DMS53 (cell line): ENCODE measurements at places on chromosomes 12 and 14.

- DNase-seq, result no peak
Observed at GRCh38 chr12:32843528-32844095, 53.0 kb downstream of the PKP2 start.

DNA sequence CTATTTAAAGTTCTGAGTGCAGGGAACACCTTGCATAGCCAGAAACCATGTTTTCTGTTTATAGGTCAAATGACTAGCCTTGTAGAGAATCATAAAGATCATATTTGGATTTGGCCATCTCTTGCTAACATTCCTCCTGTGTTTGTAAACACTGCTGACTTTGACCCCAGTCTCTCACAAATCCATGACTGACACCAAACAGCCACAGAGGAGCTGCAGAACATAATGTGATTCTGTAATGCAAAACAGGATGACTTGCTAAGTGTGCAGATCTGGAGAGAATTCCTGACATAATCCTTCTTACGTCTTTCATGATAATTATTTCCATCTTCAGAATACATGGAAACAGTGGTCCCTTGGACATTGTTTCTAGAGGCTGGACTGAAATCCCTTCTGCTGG, 211.8 kb downstream of the BMP4 start:
- no peak for DNase-seq

GRCh38 chr14:80024417-80024816, 186.9 kb downstream of the DIO2 start:
- no peak for DNase-seq

- no peak for DNase-seq
Observed at GRCh38 chr14:96112032-96112431, 72.9 kb downstream of the C14orf132 start.

- DNase-seq, result no peak
Observed at GRCh38 chr14:50649691-50650090, 18.4 kb downstream of the SAV1 start.

DNA sequence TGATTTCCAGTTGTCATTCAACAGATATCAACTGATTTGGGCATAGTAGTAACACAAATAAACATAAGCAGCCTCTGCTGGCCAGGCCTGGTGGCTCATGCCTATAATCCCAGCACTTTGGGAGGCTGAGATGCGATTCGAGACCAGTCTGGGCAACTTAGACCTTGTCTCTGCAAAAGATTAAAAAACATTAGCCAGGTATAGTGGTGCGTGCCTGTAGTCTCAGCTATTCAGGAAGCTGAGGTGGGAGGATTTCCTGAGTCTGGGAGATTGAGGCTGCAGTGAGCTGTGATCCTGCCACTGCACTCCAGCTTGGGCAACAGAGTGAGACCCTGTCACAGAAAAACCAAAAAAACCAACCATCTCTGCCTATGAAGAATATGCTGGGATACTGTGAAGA, 7.1 kb downstream of the METAP2 start:
- no peak for DNase-seq

- DNase-seq, result peak; percentile 39
Observed at GRCh38 chr14:28681681-28682080, 84.9 kb upstream of the FOXG1 start.

DNA sequence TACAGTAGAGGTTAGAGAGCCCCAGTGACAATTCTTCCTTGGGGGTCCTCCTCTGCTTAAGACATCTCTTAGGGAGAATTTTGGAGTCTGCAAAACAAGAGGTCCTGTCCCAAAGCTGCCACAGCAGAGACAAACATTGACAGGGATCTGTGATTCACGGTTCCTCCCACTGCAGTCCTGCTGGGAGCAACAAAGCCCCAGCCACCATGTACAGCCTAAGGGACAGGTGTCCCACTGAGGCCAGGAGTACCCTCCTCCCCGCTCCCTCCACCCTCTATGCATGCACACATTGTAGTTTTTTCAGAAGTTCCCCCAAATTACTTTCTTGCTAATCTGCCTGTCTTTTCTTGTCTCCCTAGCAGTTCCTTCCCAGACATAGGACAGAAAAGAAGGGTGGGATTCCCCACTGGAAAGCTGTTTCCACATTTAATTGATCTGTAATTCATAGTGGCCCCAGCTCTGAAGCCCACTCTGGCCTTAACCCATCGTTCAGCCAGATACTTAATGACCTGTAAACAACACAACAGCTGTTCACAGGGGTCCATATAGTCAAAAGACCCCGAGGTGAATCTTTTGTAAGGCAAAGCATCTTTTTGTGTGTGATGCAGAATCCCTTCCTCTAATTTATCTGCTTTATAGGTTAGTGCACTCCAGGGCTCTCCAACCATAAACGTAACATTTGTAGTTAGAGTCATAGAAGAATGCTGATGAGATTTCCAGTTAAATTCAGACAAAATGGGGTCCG, 13.9 kb upstream of the PRICKLE1 start:
- DNase-seq, result no peak

- peak; percentile 86 for DNase-seq
Observed at GRCh38 chr14:63046339-63047268, 1.3 kb upstream of the KCNH5 start.

DNA sequence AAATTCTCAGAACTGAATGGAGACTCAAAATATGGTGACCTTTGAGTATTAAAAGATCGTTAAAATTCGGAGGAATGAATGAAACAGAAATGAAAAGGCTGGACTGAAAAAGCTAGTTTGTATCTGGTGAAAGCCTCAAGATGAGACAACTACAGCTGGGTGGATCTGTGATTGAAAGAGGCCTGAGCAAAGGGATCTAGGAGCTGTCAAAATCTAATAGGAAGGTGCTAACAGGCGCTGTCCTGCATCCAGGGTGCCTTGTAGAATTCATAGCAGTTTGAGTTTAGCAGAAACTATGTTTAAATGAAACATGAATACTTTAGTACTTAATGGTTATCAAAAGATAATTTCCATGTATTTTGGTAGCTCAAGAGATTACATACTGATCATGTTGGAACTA, 2.3 kb downstream of the YY1 start:
- no peak for DNase-seq

GRCh38 chr12:12810553-12811021, 2.6 kb upstream of the DDX47 start:
- peak; percentile 85 for DNase-seq

GRCh38 chr12:47270782-47271664, 191.3 kb upstream of the AMIGO2 start:
- DNase-seq, result no peak

- DNase-seq, result no peak
Observed at GRCh38 chr14:51545396-51545795, 106.3 kb upstream of the FRMD6 start.

DNA sequence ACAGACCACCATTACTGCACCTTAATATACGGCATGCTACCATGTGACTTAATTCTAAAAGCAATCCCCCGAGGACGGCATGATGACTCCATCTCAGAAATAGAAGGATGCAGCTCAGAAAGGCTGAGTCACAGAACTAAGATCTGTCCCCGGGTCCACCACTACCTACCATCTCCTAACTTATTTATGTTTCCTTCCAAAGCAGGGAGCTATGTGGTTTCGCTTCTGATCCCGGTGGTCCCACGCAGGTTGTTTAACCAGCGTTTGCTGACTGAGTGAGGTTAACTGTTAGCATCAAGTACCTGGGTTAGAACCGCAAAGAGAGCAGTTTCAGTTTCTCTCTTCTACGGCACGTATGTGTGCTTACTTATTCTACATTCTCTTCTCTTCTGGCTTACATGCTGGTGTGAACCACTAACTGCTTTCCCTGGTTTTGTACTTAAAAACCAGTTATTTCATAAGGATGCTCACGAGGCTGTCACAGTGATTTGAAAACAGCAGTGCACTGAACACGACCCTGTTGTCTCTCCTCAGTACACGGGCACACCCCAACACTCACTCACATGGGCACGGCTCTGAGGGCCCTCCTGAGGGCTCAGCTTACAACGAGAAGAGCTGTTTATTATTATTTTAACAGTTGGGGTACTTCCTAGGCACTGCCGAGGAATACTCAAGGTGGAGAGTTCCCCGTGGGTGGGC, 66.7 kb downstream of the CCDC88C start:
- DNase-seq, result peak; percentile 17

DNA sequence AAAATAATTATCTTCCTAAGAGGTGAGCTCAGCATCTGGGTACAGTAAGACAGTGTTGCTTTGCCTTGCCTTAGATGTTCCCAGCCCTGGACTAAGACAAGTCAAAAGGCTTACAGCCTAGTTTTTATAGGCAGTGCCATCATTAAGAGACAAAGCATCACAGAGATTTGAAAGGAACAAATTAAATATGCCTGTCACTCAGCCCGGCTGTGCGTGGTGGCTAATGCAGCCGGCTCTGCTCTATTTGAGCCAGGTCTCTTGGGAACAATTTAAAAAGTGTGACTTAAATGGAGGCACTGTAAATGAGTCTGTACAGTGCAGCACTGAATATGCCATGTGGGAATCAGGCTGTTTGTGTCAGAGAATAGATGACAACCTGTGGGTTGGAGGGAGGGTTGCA, 1687.4 kb upstream of the FLRT2 start:
- DNase-seq, result no peak

- no peak for DNase-seq
Observed at GRCh38 chr12:94178882-94179281, 30.5 kb downstream of the PLXNC1 start.

DNA sequence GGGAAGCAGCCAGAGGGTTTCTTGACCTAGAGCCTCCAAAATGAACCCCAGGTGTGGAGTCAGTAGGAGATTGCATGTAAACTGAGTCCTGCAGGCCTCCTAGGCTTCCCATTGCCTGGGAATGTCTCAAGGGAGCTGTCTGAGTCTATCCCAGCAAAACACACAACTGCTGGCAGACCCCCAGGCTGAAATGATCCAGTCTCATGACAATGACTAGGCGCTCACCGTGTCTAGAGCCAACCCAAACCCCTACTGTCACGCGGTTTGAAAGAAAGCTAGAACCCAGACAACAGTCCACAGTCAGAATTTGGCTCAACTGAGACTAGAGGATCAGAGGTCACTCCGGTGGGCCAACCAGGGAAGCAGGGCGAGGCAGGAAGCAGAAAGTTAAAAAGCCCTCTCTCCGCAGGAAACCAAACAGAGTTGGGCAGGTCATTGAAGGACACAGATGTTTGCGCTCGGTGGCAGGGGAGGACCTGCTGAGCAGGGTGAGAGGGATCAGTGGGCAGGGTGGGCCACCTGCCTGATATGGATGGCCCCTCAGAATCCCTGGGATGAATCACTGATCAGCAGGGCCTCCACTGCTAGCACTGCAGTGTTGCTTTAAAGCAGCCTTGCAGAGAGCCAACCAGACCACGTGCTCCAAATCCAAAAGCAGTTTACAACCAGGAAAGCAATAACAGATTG, 23.8 kb downstream of the ACTN1 start:
- DNase-seq, result no peak

- peak; percentile 24 for DNase-seq
Observed at GRCh38 chr12:30756074-30756473, 1.3 kb upstream of the CAPRIN2 start.

- DNase-seq, result no peak
Observed at GRCh38 chr14:102779084-102779462, 1.8 kb downstream of the TRAF3 start.

DNA sequence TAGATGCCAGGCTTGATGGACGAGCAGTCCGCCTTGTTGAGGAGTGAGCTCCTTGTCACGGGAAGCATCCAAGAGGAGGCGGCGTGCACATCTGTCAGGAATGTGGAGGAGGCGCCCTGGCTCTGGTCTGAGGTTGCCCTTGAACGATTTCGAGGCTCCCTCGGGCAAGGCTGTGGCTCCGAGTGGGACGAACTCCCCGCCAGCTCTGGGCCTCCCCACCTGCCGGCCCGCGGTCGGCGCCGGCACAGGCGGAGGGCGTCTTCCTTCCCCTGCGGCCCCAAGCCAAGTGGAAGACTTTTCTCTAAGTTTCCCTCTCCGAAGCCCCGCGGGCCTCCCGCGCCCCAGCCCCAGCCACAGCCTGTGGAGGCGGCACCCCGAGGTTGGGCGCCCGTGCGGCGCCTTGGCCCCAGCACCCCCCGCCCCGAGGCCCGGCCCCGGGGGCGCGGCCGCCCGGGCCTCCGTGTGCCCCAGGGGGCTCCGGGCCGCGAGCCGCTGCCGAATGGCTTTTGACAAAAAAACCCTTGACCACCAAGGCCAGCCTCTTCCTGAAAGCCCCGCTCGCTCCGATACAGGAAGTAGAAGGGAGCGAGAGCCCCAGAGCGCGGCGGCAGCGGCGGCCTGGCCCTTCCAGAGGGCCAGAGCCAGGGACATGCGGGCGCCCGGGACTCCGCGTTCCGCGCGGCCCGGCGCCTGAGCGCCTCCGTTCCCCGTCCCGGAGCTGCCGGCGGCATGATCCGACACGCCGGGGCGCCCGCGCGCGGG, at the start of gene RIN3:
RIN3 (plus strand) TSS at position 578 of the 762 bp plus-strand sequence; CDS start at position 730, 152 bp downstream.
- peak; percentile 72 for DNase-seq

DNA sequence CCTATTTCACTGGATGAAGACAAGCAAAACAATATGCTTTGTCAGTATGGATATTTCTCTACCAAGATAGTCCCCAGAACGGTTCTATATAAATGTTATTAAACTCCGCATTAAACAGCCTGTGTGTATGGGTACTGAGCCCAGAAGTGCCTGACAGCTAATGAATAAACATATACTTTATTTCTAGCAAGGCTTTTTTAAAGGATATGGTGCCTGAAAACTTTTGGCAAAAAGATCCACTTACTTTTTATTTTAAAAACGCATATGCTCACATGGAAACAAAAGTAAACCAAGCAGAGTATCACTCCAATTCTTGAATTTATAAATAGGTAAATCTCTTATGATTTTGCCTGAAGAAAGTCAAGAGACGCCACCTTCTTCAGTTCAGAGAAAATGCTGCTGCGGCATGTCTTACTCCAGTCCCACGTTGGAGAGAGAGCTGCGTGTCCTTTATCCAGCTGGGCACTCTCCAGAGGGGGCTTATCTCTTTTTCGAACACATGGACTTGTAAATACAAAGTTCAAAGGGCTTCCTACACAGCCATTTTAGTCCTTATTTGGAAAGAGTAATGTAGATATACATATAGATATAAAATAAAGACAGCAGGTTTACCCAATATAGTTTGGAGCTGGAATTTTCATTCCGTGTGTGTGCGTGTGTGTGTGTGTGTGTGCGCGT, 264.2 kb downstream of the ADAMTS20 start:
- no peak for DNase-seq

- DNase-seq, result no peak
Observed at GRCh38 chr12:97063292-97063935, 156.4 kb downstream of the NEDD1 start.

- peak; percentile 37 for DNase-seq
Observed at GRCh38 chr12:39592295-39592694, 27.3 kb downstream of the ABCD2 start.

- no peak for DNase-seq
Observed at GRCh38 chr12:7859552-7859951, 13.2 kb downstream of the SLC2A14 start.

- no peak for DNase-seq
Observed at GRCh38 chr12:84964048-84964447, 51.4 kb upstream of the SLC6A15 start.

DNA sequence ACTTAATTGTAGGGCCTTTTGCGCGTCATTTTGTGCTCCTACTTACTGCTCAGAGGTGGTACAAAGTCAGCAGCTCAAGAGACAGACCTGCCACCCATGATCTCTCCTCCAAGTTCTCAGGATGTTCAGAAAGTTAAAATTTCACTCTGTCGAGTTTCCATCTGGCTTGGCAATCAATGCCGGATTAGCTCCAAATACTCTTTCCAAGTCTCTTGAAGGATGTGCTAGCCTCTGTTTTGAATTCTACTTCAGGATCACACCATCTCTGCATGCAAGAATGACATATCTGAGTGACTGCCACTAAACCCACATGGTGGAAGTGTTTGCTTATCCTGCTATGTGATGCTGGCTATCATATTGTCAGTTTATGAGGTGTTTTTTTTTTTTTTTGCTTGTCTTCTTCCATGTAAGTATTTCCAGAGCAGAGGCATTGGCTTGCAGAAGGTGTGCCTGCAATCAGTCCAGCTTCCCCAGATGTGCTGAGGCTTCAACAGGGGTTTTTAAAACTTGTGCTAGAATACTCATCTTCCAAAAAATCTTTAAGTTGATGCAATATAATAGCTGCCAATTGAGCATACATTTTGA, 125.6 kb downstream of the RGS6 start:
- DNase-seq, result no peak
